ENCODE measurements at places on chromosomes 6 and 20.

DNA sequence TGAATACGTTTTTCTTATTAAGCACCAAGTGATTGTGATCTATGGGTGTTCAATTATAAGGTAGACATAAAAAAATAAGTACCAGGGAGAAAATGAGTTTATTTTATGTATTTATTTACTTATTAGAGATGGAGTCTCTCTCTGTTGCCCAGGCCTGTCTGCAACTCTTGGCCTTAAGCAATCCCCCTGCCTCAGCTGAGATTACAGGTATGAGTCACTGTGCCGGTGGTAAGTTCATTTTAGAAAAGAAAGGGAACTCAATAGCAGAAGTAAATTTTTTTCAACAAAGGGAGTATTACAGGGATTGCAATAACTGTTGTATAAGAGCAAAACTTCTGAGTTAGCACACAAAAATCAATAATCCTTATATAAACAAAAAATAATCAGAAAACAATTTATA lies 98.7 kb upstream of the FUT9 start:
- DNase-seq: no peak

DNA sequence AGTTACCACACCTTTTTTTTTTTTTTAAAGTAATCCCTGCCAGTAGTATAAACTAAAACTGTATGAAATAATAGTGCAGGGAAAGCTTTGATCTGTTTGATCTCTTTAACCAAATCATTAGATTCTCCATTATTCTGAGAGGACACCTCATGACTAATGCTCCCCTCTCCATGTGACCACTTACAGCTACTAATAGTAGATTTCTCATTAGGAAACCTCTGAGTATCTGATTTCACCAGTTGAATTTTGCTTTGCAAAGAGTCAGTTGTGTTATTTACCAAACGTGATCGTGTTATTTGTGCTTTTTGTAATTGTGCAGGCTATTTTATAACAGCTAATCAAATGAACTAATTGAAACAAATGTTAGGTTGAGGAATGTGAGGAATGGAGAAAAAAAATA lies 12.5 kb downstream of the CASP8AP2 start:
- no peak for DNase-seq

DNA sequence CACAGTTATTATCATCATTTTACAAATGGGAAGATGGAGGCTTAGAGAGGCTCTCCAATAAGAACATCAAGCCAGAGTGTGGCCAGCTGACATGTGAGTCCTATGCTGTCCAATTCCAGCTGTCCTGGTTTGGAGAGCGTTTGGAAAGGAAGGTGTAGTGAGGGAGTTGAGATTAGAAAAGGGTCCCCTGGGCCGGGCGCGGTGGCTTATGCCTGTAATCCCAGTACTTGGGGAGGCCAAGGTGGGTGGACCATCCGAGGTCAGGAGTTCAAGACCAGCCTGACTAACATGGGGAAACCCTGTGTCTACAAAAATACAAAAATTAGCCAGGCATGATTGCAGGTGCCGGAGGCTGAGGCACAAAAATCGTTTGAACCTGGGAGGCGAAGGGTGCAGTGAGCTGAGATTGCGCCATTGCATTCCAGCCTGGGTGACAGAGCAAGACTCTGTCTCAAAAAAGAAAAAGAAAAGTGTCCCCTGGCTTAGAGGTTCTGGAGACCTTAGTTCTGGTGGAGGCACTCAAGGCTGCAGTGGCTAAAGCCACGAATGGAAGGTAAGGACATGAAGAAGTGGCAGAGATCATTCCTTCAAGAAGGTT lies 22.1 kb upstream of the OVOL2 start:
- no peak for DNase-seq

GRCh38 chr6:167568407-167569024 lies 243.6 kb downstream of the TTLL2 start:
- DNase-seq: no peak

- DNase-seq: peak; percentile 55
Measured at GRCh38 chr20:49888212-49889000, 26.9 kb downstream of the SPATA2 start.

DNA sequence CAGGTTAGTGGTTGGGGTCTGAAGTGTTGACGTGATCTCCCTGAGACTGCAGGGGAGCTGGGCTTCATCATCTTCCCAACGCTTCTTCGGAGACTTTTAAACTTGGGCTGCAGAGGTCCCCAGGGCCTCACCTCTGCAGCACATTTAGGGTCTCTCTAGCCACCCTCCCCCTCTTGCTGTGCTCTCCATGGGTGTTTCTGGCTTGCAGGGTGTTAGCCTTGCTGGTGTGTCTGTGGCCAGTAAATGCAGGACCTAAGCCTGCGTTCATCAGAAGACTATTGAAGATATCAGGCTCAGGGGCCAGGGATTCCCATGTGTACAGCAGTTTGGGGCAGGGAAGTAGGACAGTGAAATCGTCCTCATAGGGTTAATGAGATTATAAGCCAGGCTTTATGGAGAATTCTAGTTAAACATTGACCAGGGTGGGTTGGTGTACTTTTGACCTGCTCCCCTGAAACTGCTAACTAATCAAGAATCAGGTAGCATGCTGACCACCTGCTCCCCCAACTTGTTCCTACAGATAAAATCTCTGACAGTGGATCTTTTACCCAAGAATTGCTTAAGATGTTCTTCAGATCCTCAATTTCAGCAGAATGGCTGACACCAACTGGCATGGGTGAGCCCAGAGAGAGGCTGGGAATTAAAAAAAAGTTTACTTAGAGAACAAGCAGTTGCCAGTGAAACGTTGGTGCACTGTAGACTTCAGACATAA lies 3.8 kb upstream of the DDO start:
- DNase-seq: no peak

GRCh38 chr20:39897058-39897457 lies 792.0 kb downstream of the MAFB start:
- no peak for DNase-seq

- DNase-seq: peak; percentile 48
Measured at GRCh38 chr6:7723041-7723447, 2.9 kb upstream of the BMP6 start.

DNA sequence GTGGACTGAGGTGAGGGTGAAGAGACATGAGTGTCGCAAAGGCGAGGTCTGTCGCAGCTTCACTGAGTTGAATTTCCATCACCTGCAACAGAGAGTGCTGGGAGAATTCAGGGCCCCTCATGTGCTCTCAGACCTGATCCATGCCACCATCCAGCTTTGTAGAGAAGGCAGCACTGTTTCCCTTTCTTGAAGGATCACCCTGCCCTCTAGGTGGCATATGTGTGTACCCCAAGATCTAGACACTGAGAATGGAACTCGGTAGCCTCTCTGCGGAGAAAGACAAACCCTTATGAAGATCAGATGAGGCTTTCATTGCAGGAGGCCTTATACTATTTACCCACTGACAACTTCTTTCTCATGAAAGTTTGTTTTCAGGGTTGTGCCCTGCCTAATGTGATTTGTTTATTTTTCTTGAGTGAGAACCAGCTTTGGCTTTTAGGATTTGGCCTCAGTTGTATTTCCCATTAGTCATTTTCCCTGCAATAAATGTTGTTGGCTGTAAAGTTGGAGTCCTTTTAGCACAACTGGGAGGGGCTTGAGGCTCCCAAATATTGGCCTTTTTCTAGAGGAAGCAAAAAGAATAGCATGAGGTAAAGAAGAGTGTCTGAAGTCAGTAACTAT lies 811.3 kb downstream of the DHX35 start:
- DNase-seq: no peak

DNA sequence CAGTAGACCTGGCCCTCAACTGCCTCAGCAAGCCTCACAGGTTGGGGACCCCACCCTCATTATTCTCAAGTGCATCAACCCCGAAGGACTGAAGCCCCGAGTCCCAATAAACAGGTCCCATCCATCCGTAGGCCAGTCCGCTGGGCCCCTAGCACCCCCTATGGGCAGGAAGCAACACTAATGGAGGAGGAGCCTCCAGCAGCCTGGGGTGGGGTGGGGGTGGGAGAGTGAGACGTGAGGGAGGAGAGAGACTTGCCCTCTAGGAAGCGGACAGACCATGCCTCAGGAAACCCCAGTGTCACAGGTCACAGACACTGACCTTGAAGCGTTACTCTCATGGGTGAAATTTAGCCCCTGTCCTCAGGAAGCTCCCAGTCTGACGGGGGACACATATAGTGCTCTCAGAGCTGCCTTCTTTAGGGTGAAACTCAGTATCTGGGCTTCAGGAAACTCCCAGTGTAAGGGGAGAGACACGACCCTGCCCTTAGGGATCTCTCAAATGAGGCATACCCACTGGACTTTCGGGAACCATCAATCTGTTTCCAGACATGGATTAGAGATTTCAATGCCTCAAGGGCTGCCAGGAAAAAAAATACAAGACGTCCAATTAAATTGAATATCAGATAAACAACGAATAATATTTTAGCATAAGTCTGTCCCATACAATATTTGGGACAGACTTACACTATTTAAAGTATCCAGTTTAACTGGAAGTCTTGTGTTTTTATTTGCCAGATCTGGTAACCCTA lies 125.8 kb downstream of the MRPL14 start:
- DNase-seq: no peak

DNA sequence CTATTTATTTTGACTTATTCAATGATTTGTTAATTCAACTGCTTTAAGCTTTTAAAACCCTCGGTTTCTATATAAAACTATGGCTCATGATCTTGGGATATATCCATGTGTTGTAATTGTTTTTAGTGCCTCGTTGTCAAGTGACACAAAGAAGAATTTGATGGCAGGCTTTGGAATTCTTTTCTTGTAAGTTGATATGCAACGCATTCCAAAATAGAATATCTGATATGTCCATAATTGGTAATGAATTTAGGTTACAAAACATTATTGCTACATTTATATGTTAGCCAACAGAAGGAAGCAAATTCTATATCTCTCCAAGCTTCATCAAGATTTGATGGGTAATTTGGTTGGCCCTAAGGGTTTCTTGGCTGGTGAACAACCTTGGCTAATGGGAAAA lies 220.4 kb upstream of the RIMS1 start:
- no peak for DNase-seq

DNA sequence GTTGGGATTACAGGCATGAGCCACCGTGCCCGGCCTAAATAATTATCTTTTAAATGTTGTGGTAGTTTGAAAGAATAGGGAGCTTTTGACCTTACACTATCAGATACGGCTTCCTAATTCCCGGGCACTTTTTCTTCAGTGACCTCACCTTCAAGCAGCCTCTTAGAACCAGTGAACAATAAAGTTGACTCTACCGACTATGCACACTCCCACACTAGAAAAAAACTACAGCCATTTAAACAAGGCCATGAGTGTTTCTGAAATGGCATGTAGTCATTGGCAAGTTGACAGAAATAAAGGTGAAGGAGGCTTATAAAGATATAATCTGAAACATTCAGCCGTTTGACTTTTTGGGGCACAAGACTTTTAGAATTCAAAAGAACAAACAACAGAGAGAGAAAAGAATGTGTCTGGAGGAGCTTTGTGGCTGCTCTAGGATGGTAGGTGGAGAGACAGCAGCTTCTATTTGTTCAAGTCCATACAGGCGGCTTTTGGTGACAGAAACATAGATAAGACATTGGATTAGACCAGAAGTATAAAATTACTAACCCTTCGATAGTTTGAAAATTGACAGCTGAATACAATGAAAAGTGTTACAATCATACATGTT lies 75.2 kb downstream of the GJA1 start:
- DNase-seq: no peak

GRCh38 chr6:122804962-122805485 lies 16.0 kb downstream of the SMPDL3A start:
- no peak for DNase-seq

GRCh38 chr20:35341366-35342028 lies 49.3 kb upstream of the FAM83C start:
- DNase-seq: no peak

- no peak for DNase-seq
Measured at GRCh38 chr6:78577585-78577984, 289.8 kb upstream of the IRAK1BP1 start.

GRCh38 chr20:1816384-1817381 lies 78.5 kb upstream of the SIRPA start:
- DNase-seq: no peak

DNA sequence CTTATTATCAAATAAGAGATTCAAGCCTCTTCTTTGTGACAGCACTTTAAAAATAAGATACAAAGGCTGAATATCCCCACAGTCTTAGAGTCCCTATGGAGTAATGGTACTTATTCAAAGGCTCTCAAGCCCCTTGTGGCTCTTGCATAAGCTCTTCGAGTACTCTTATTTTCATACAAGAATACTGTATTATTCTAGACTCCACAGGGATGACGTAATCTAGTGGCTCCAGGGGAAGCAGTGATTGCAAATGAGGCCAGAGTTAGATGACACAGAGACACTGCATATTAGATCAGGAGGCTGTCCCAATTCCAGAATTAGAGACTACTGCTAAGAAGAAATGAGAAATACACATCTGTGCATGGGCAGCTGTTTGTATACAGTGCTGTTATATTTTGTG lies 1195.9 kb upstream of the MAP3K7 start:
- DNase-seq: no peak

DNA sequence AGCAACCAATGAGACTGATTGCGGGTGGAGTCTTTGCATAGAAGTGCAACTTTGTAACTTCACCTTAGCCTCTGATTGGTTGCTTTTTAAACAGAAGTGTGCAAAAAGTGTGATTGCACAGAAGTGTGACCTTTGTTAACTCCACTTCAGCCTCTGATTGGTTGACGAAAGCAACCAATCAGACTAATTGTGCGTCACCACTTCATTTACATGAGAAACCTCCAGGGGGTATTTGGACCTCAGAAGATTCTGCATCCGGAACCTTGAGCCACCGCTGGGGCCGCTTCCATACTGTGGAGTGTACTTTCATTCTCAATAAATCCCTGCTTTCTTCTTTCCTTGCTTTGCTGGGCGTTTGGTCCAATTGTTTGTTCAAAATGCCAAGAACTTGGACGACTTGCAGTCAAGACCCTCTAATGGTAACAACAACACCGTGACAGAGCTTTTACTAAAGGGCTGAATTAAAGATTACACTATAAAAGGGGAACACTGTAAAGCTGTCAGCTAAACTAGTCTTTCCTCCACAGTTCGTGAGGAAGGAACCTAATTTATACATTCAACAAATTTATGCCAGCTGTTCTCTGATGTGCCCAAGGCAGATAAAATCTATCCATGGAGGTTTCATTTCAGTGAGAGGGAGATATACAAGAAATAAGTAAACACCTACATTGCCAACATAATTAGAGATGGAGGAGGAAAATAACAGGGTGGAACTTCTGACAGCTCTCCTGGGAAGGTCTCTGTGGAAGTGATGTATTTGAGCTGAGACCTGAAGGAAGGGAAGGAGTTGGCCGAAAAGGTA lies 1.4 kb upstream of the HECA start:
- DNase-seq: no peak

DNA sequence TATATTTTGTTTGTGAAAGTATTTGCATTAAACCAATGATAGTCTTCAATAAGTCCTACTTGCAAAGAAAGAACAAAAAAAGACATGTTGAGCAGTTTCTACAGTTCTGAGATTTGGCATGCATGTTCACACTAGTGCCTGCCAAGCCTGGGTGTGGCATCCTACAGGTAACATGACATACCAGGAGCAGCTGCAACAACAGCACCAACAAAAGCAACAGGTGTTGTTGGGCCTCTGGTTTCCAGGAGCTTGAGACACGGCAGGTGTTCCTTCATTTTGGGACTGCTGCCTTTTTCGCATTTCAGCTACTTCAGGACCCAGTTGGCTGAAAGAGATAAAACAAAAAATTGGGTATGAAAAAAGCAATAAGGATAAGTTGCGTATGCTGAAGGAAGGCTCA lies 41.2 kb upstream of the MTRF1L start:
- no peak for DNase-seq

- no peak for DNase-seq
Measured at GRCh38 chr6:122799916-122800686, 11.0 kb downstream of the SMPDL3A start.

- DNase-seq: no peak
Measured at GRCh38 chr6:138987080-138987642, 892 bp downstream of the REPS1 start.

Measured in CD4-positive, alpha-beta T cell treated with Interleukin-1 beta for 1 hour (primary cell).